A549 treated with Mapracorat at 1 μM for 4 hours (cell line): ENCODE measurements at places on chromosomes 4 and X. TPM values are rescaled to one million over a fixed set of nuclear protein-coding genes. Genes with fewer than 3 reads are reported as not detected.

The OR13H1 gene
- total RNA-seq, result not detected in 5 replicates

The FRMPD3 gene
- total RNA-seq, result 0.05 to 0.12 TPM (median 0.08 TPM) in 5 replicates

The C4orf17 gene
- total RNA-seq, result not detected in 5 replicates

The DDX53 gene
- not detected in 5 replicates for total RNA-seq

The ITIH6 gene
- total RNA-seq, result 0.04 TPM in 1 of 5 replicates, not detected in the others

The DGKK gene
- not detected in 5 replicates for total RNA-seq

The MAGEC3 gene
- not detected in 5 replicates for total RNA-seq

The PRKG2 gene
- 0.65 to 1.0 TPM (median 0.75 TPM) in 5 replicates for total RNA-seq

The CT45A5 gene
- total RNA-seq, result not detected in 5 replicates

The IL1RAPL2 gene
- not detected in 5 replicates for total RNA-seq

The TLR2 gene
- total RNA-seq, result 0.29 to 0.79 TPM (median 0.51 TPM) in 5 replicates

The CT47B1 gene
- not detected in 5 replicates for total RNA-seq

The TEX13C gene
- total RNA-seq, result not detected in 5 replicates

The NSG1 gene
- 7.1 to 9.4 TPM (median 8.5 TPM) in 5 replicates for total RNA-seq

The GPR82 gene
- not detected in 5 replicates for total RNA-seq

The ARX gene
- 0.34 to 0.59 TPM (median 0.48 TPM) in 5 replicates for total RNA-seq

The MEPE gene
- total RNA-seq, result not detected in 5 replicates

The SLC10A4 gene
- total RNA-seq, result 4.2 to 7.5 TPM (median 7.1 TPM) in 5 replicates

The TBX22 gene
- not detected in 5 replicates for total RNA-seq

The XAGE1A gene
- total RNA-seq, result 19.1 to 53.0 TPM (median 30.5 TPM) in 5 replicates

The SERTM2 gene
- not detected in 5 replicates for total RNA-seq

The FGF5 gene
- total RNA-seq, result 0.07 to 1.3 TPM (median 0.75 TPM) in 5 replicates

The CITED1 gene
- total RNA-seq, result 0.81 to 3.0 TPM (median 1.9 TPM) in 5 replicates

The SPINK2 gene
- not detected in 5 replicates for total RNA-seq

The FRG2 gene
- total RNA-seq, result not detected in 5 replicates

The SLC34A2 gene
- total RNA-seq, result 0.02 to 0.06 TPM in 2 of 5 replicates, not detected in the others

The CLCN4 gene
- total RNA-seq, result 3.0 to 4.9 TPM (median 3.4 TPM) in 5 replicates

The COL4A6 gene
- 13.8 to 16.2 TPM (median 15.5 TPM) in 5 replicates for total RNA-seq

The PNMA6A gene
- total RNA-seq, result 3.7 to 5.5 TPM (median 5.0 TPM) in 5 replicates

The TLR10 gene
- 0.05 TPM in 2 of 5 replicates, not detected in the others for total RNA-seq

The SLC2A9 gene
- 0.61 to 0.86 TPM (median 0.62 TPM) in 5 replicates for total RNA-seq

The USP17L25 gene
- total RNA-seq, result not detected in 5 replicates

The RADX gene
- total RNA-seq, result 0.05 to 0.19 TPM (median 0.09 TPM) in 5 replicates

The LYAR gene
- 25.9 to 33.7 TPM (median 28.1 TPM) in 5 replicates for total RNA-seq

The VCX gene
- not detected in 5 replicates for total RNA-seq

The GABRQ gene
- total RNA-seq, result 0.16 to 0.22 TPM (median 0.18 TPM) in 5 replicates

The NOX1 gene
- total RNA-seq, result 0.07 to 0.14 TPM (median 0.10 TPM) in 3 of 5 replicates, not detected in the others

The POU3F4 gene
- total RNA-seq, result not detected in 5 replicates

The FHDC1 gene
- total RNA-seq, result 0.64 to 0.88 TPM (median 0.74 TPM) in 5 replicates

The TRO gene
- 0.35 to 1.4 TPM (median 0.90 TPM) in 5 replicates for total RNA-seq

The RAB9B gene
- 0.04 TPM in 1 of 5 replicates, not detected in the others for total RNA-seq

The PTTG2 gene
- total RNA-seq, result not detected in 5 replicates

The KLKB1 gene
- total RNA-seq, result not detected in 5 replicates

The NKX1-1 gene
- not detected in 5 replicates for total RNA-seq

The L1CAM gene
- 16.6 to 21.9 TPM (median 18.2 TPM) in 5 replicates for total RNA-seq

The DMP1 gene
- 0.06 TPM in 1 of 5 replicates, not detected in the others for total RNA-seq

The ZCCHC18 gene
- 0.14 to 0.25 TPM in 2 of 5 replicates, not detected in the others for total RNA-seq

The MAGEB1 gene
- not detected in 5 replicates for total RNA-seq
